ENCODE measurements at places on chromosomes 2 and 18.

DNA sequence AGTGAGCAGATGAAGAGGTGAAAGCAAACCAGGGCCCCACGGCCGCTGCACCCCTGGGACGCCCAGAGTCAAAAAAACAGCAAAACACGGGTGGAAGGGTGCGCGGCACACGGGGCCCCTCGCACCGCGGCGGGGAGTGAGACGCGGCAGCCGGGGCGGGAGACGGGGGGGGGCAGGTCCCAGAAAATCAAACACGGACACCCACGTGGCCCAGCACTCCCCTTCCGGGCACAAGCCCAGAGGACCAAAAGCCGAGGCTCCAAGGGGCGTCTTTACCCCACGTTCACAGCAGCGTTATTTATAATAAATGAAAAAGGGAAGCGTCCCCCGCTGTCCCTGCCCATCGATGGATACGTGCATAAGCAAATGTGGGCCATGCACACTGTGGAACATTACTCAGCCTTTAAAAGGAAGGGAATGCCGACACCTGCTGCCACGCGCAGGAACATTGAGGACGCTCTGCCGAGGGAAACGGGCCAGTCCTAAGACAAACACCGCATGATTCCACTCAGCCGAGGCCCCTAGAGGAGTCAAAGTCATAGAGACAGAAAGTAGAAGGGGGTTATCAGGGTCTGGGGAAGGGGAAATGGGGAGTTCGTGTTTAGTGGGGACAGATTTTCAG, 677 bp upstream of the COPS9 start:
- no peak for DNase-seq

DNA sequence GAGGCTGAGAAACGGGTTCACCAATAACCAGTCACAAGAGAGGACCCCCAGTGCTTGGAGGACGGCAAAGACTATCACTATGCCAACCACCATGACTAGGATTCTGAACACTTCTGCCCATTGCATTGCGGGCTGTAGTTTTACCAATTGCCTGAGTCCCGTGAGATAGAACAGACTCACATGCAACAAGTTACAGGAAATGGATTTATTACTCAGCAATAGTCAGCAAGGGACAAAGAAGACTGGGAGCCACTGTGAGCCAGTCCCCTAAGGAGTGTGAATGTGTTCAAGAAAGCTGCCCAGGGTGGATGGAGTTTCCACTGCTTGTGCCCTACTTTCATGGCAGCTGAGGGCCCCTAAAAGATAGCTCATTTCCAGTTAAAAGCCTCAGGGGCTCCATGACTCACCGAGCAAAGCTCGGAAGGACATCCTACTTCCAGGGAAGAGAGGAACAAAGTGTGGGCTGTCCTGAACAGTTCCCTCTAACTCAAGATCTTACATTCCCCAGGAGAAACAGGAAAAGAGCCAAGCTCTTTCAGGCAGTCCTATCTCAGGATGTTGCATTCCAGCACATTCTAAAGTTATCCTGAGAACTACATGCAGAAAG, 54.4 kb downstream of the SLC4A3 start:
- peak; percentile 25 for DNase-seq

DNA sequence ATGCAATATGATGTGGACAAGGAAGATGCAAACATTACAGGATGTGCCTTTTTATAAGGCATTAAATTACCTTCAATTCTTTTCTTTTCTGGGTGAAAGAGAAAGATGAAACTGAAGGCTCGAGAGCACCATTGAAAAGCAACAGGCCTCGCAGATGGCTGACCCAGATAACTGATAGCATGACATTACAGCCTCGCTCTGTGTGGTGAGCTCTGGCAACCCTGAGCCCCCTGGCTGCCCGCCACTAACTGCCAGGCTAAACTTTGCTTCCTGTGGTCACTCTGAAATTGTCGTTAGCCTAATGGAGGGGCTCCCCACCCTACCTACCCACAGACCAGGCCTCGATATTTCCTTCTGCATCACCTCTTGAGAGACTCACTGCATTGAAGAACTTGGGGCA, 516.8 kb upstream of the FANCL start:
- DNase-seq = no peak

DNA sequence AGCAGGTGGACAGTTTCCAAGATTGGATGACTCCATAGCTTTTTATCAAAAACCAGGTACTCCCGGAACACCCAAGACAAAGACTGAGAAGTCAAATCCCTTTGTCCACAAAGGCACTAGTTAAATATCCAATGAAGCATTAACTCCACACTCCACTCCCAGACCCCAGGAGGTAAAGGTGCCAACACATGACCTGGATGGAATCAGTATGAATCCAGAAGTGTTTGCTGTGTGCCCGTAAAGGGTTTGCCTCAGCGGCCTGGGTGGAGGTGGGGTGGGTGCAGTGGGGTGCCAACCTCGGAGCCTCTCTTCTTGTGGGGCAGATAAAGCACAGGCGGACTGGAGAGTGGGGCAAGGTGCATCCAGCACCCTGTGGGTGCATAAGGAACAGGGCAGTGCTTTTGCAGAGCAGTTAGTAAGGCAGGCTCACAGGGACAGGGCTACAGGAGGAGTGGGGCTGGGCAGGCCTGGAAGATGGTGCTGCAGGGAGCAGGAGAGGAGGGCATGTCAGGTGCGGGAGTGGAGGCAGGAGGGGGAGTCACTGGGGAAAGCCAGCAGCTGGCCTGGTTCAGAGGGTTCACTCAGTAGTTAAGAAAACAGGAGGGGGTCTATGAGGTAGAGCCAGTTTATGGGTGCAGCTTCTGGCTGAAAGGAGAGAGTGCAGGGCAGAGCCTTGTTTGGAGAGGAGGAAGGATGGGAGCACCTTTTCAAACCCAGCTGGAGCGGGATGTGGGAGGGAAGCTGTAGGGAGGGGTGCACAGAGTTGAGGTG, 208.4 kb upstream of the SMAD2 start:
- DNase-seq = no peak

- no peak for DNase-seq
Measured at GRCh38 chr2:158921599-158922408, 46.6 kb upstream of the TANC1 start.

DNA sequence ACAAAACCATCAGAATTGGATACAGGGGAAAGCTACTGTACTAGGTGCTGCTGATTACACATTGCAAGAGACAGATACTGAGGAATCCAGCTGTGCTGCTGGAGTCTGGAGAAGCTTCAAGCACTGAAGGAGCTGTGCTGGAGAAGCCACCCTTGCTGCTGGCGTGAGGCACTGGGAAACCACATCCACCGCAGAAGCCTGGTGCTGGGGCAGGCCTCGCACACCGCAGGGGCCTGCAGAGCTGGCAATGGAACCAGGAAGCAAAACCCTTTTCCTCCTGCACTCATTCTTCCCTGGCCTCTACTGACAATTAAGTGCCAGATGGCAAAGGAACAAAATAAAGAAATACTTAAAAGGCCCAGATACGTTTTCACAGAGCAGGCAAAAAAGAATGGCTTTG, 94.4 kb upstream of the MSH6 start:
- DNase-seq = no peak

- no peak for DNase-seq
Measured at GRCh38 chr18:79047556-79048244, 21.5 kb upstream of the ATP9B start.

DNA sequence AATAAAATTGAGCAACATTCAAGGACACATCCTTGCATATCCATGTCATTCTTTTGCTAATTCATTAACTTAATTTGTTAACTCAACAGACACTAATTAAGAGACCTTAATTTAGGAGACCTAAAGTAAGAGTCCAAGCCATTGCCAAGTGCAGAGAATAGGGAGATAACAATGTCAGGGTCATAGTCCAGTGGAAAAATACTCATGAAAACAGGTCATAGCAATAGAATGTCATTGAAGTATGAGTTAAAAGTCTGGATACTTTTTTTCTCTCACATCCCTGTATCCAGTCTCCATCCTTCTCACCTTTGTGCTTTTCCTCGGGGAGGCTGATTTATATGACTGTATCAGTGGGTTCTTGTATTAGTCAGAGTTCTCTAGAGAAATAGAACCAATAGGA, 26.6 kb upstream of the DPP4 start:
- no peak for DNase-seq

GRCh38 chr2:6353669-6354068, 512.0 kb downstream of the CMPK2 start:
- DNase-seq = no peak

DNA sequence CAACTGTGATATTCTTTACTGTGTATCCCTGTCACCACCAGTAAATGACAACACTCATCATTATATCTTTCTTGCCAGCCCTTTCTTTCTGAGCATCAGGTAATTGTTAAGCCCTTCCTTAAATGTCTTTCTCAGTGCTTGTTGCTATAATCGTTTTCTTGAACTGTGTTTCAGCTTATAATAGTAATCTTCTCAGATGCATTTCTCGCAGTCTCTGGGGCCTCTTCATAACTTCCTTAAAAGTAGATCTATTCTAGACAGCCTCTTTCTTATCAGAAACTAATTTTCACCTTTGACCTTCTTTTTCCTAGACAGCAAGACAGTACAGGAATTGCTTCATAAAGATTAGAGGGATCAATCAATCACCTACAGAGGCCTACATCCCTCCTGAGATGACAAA, 648.1 kb downstream of the CPS1 start:
- DNase-seq = no peak

GRCh38 chr2:88627856-88628570, 749 bp upstream of the EIF2AK3 start:
- DNase-seq = peak; percentile 87

DNA sequence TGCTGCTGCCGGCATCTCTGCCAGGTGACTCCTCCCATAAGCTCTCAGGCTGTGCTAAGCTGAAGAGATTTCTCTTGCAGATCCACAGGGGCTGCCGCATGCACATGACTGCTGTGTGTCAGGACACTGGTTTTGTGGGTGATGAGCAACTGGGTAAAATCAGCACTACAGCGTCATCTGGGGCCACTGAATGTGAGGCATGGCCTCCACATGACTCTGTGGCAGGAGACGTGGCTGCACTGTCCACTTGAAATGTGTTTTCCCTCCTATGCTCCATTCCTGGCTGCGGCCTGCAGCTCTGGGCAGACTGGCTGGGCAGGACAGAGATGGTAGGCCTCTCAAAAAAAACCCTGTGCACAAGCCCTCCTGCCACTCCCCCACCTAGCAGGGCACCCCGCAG, 63.6 kb downstream of the MARCO start:
- DNase-seq = no peak
